GM10248 (cell line): ENCODE measurements at places on chromosomes 3 and 15.

DNA sequence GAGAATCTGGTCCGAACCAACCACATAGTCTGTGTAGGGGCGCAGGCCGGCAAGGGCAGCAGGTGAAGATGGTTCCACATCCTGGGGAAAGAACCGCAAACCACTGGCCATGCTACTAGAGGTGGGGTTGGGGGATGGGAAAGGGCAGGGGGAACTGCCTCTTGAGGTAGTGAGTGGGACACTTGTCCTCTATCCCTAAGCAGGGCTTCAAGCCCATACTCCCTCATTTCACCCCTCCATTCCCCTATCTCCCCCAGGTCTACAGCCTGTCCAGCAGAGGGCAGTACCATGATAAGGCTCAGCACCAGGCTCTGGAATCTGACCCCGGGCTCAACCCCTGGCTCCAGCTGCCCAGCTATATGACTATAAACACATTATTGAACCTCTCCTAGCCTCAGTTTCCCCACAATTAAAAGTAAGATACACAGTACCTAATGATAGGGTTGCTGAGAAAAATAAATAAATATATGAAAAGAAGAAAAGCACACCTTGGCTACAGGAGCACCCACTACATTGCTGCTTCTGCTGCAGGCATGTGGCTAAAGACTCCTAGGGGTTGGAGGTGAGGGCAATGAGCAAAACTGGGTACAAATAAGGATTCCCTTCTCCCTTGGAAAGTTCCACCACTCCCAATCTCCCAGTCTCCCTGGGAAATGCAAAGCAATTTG lies 6.3 kb downstream of the GORASP1 start:
- DNase-seq = peak; percentile 79

DNA sequence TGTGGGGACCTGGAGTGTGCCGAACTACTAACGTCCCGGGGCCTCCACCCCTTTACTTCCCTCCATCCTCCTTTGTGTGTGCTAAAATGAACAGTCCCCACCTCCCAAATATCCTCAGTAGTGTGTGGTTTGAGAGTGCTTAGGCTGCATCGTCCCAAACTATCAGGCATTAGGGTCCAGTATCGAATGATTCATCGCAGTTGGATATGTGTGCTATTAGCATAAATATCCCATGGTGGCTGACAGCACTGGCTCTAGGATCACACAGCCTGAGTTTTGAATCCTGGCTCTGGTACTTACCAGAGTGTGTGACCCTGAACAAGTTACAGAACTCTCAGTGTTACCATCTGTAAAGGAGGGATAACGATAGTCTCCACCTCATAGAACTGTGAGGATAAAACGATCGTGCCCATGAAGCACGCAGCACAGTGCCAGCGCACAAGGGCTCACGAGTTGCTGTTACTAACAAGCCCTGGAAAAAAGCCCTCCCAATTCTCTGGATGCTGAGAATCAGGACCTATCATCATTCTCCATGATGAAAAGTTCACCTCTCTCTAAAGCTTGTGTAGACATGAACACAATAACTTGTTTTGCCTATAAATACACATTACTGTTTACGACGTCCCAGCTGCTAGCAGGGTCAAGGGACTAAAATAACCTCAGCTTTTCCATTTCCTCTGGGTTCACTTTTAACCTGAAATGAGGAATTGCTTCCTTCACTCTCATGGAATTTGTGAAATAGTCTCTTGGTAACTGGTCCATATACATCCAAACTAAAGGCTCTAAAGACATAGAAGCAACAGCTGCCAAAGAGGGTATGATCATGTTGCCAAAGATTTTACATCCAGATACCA lies 51.0 kb downstream of the VGLL4 start:
- DNase-seq = no peak

DNA sequence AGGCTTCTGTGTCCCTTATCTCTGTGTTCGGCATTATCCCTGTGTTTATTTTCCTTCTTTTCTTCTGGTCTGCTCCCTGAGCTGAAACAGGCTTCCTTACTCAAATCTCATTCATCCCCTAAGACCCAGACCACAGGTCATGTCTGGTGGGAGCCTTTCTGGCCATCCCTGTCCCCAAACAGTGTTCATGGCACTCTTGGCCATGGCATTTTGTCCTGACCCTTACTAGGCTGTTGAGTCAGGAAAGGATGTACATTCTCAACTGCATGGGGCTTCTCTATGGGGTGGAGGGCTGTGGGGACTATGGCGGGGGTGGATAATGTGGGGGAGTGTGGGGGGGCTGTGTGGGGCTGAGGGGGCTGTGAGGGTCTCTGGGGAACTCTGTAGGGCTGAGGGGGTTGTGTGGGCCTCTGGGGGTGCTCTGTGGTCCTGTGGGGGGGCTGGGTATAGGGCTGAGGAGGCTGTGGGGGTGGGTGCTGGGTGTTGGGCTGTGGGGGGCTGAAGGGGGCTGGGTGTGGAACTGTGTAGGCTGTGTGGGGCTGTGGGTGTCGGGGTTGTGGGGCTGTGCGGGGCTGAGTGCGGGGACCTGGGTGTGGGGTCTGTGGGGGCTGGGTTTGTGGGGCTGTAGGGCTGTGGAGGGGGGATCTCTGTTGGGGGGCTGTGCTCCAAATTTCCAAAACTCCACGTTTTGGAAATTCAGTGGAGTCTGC lies 64.3 kb downstream of the KLF13 start:
- DNase-seq = peak; percentile 7

DNA sequence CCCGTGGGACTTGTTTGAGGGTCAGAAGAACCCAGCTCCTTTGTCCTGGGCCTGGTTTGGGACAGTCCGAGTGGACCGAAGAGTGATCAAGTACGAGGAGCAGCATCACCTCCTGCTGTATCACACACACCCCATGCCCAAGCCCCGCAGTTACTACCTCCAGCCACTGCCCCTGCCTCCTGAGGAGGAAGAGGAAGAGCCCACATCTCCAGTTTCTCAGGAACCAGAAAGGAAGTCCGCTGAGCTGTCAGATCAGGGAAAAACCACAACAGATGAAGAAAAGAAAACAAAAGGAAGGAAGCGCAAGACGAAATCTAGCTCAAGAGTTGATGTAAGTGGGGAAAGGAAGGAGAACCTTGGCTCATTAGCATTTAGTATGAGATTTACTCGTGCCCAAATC lies 3.3 kb upstream of the P2RY12 start:
- DNase-seq = no peak

DNA sequence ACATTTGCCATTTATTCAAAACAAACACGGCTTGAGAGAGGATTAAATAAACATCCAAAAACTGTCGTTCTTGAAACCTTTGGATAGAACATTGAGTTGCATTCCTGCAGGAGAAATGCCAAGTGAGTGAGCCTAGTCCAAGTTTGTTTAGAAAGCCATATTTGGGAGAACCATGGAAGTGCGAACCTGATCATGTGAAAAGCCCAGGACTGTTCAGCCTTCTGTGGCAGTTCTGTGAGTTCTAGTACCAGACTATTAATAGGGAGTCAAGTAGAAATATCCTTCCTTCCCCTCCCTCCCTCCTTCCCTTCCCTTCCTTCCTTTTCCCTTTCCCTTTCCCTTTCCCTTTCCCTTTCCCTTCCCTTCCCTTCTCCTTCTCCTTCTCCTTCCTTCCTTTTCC lies 470.4 kb downstream of the LPP start:
- DNase-seq = no peak

GRCh38 chr3:20154928-20155327 lies 31.1 kb downstream of the SGO1 start:
- DNase-seq = no peak

GRCh38 chr15:88342666-88343065 lies 86.1 kb upstream of the NTRK3 start:
- no peak for DNase-seq

DNA sequence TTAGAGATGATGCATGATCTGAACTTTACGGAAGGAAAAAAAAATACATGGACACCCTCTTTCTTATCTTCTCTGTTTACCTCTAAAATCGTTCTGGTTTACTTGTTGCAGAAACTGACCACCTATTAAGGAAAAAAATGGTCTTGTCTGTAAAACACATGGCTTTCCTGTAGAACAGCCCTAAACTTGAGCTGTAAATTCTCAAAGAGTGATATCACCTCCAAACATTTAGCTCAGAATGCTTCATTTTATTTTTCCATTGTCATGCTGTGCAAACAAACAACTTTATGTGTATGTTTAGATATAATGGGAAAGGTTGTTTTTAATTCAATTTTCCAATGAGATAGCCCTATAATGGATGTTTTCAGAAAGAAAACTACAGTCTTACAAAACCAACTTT lies 237.4 kb upstream of the NR2F2 start:
- no peak for DNase-seq

GRCh38 chr15:90989040-90989768 lies 5.1 kb downstream of the PRC1 start:
- DNase-seq = no peak

GRCh38 chr3:47086071-47086470 lies 77.8 kb downstream of the SETD2 start:
- no peak for DNase-seq

GRCh38 chr3:38614651-38615352 lies 34.7 kb downstream of the SCN5A start:
- no peak for DNase-seq

DNA sequence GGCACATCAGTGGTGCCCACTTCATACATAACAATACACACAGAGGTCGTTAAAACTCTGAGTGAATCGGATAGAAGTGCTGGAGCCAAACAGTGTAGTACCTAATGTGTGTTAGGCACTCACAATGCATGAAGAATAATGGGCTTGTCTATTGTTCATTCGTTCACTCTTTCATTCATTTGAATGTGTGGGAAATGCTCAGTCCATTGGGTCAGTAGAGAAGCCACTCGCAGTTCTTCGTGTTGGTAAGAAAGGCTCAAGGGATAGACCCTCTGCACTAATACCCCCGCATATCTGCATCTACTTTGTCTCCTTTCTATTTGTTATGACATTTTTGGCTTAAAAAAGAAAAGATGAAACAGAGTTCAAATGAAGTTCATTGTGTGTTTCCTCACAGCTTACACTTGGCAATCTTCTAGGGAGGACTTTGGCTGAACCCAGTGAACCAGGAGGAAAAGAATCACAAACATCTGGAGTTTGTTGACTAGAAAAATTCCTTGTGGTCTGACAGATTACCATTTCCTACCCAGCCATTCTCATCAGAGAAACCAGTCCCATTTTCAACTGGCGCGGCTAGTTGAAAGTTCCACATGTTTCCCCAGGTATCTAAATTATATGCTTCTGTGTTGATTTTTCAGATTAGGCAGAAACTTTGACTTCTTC lies 32.8 kb upstream of the MFSD1 start:
- no peak for DNase-seq

- no peak for DNase-seq
Measured at GRCh38 chr15:40290918-40291574, 8.2 kb upstream of the ANKRD63 start.

DNA sequence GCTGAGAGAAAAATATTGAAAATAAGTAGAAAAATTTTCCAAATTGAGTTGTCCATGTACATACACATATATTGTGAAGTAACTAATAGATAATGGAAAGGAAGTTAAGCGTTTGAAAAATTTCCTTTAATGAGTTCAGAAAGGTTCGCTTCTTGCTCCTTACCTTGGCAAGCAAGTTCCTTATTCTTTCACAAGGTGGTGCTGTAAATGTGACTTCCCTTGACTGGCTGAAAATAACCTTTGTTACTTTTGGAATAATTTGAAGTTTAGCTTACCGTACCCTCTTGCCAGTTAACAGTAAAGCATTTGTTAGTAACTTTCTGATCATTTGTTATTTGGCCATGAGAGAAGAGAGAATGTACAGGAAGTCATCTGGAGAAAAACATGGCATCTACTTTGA lies 41.6 kb downstream of the PYDC2 start:
- no peak for DNase-seq

GRCh38 chr15:67836477-67836876 lies 3.4 kb downstream of the RNU6-1 start:
- DNase-seq = no peak

GRCh38 chr15:69576035-69576526 lies 123.5 kb downstream of the RPLP1 start:
- peak; percentile 41 for DNase-seq

GRCh38 chr3:134817297-134817696 lies 22.2 kb downstream of the EPHB1 start:
- no peak for DNase-seq

DNA sequence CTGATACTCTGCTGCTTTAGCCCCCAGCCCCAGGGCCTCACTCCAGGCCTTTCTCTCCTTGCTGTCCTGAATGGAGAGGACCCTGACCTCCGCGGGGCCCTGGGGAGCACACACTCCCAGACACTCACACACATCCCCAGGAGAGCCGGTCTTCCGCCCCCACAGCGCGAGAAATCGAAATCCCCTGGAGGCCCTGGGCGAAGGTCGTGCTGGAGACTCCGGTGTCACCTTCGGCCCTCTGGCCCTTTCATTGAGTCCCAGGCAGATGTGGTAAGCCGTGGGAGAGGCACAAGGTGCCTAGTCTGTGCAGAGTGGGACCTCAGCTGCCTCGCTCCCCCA lies 848 bp upstream of the GOLGA8B start:
- no peak for DNase-seq

- no peak for DNase-seq
Measured at GRCh38 chr15:40048926-40049475, 10.0 kb upstream of the SRP14 start.

- DNase-seq = no peak
Measured at GRCh38 chr3:14377838-14378169, 24.6 kb upstream of the SLC6A6 start.

- DNase-seq = no peak
Measured at GRCh38 chr15:71495398-71495780, 315.0 kb upstream of the NR2E3 start.

DNA sequence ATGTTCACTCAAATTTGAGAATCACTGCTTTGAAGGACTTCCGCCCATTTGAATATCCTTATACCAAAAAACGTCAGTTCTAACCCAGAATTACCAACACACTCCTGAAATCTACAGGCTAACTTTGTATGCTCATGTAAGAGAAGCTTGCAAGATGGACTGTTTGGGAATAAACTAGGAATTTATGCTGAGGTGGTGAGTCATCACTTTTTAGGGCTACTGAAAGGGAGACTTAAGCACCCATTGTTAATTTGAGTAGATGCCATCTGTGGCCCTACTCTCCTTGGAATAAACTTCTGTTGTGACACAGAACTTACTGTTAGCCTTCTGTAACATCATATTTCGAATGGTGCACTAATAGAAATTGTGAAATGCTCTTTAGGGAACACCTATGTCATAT lies 74.6 kb downstream of the FGF12 start:
- no peak for DNase-seq

GRCh38 chr15:51448622-51449399 lies 107.4 kb downstream of the GLDN start:
- DNase-seq = no peak

DNA sequence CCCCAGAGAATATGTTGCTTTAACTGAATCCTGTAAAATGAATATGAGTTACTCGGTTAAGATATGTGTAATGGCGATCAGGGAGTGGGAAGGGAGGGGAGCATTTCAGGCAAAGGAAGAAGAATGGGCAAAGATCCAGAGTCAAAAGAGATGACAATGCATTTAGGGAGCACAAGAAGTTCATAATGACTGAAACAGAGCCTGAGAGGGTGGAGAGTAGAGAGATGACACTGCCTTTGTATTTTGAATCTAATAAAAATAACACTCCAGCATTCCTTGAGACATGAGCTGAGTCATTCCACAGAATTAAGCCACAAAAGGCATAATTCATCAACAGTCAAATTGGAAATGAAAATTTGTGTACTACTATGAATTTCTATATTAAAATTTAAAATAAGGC lies 105.3 kb upstream of the PEX5L start:
- no peak for DNase-seq
